ENCODE measurements at places on chromosomes 13 and 19. TPM values are rescaled to one million over a fixed set of nuclear protein-coding genes. Genes with fewer than 3 reads are reported as not detected.

DNA sequence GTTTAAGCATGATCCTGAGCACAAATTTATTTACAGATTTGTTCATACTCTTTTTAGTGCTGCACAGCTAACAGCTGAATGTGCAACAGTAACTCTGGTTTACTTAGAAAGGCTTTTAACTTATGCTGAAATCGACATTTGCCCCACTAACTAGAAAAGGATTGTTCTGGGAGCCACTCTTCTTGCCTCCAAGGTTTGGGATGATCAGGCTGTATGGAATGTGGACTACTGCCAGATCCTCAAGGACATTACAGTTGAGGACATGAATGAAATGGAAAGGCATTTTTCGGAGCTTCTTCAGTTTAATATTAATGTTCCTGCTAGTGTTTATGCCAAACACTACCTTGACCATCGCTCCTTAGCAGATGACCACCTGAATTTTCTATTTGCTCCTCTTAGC is 16.0 kb downstream of the ZNF100 start:
- no peak overlapping the region for H3K27ac ChIP-seq
- H3K4me1 ChIP-seq = no peaks in the 10 kb centered on the region
- H3K36me3 ChIP-seq = peaks cover 10% of the 10 kb centered on the region
- no peak for DNase-seq

- no peaks in the 10 kb centered on the region for H3K36me3 ChIP-seq
- no peak overlapping the region for H3K27ac ChIP-seq
- no peak for DNase-seq
- H3K27me3 ChIP-seq = no peaks in the 10 kb centered on the region
- H3K4me1 ChIP-seq = no peaks in the 10 kb centered on the region
Measured at GRCh38 chr13:50476577-50477285, 366.8 kb downstream of the DLEU7 start.

The ADAMTSL5 gene
- total RNA-seq = 24.0 TPM

DNA sequence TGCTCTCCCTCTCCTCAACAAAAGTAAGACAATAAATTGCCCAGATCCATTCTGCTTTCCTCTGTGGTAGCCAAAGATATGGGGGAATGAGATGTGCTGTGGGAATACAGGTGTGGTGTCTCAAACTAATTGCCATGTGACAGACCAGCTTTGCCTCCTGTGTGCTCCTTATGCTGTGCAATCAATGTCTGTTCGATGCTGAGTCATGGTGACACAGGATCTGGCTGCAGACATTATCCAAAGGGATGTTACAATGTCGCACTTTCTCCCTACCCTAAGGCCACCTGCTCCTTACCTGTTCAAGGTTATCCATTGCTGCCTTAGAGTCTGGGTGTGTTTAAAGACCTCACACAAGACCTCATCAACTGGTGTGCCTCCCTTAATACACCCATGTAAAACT is 32.5 kb downstream of the FGF14 start:
- no peak overlapping the region for H3K27ac ChIP-seq
- no peaks in the 10 kb centered on the region for H3K27me3 ChIP-seq
- H3K4me3 ChIP-seq = no peak overlapping the region
- H3K36me3 ChIP-seq = no peaks in the 10 kb centered on the region

The ELSPBP1 gene
- total RNA-seq = not detected

GRCh38 chr19:13164343-13165161 is 14.3 kb downstream of the IER2 start:
- peak overlapping the region; percentile 99 for H3K27ac ChIP-seq
- peaks cover 99% of the 10 kb centered on the region for H3K4me1 ChIP-seq
- no peaks in the 10 kb centered on the region for H3K27me3 ChIP-seq
- H3K4me3 ChIP-seq = peak overlapping the region; percentile 48

- H3K4me3 ChIP-seq = no peak overlapping the region
- H3K27me3 ChIP-seq = no peaks in the 10 kb centered on the region
- no peaks in the 10 kb centered on the region for H3K36me3 ChIP-seq
- peak overlapping the region; percentile 46 for H3K27ac ChIP-seq
- DNase-seq = no peak
- peaks cover 44% of the 10 kb centered on the region for H3K4me1 ChIP-seq
Measured at GRCh38 chr13:83622422-83622784, 259.9 kb downstream of the SLITRK1 start.

The FFAR2 gene
- total RNA-seq = not detected

GRCh38 chr19:11067356-11068113 is 21.7 kb upstream of the LDLR start:
- no peak for DNase-seq
- H3K4me3 ChIP-seq = no peak overlapping the region
- H3K27ac ChIP-seq = no peak overlapping the region
- H3K4me1 ChIP-seq = peaks cover 10% of the 10 kb centered on the region

The EIF3K gene
- 313 TPM for total RNA-seq

DNA sequence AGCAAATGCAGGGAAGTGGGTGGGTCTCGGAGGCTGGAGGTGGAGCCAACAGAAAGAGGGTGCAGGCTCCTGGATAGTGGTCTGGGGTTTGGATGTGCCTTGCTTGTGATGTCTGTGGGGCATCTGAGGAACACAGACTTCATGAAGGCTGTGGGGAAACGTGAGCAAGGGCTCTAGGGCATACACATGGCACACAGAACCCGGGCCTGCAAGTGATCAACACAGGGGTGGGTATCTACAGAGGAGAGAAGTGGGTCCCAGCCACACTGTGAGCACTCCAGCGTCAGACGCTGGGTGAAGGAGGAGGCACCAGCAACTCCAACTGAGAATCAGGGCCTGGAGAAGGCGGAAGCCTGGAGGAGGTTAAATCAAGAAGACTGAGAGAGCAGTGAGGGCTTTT is 5.4 kb upstream of the UBE2M start:
- H3K36me3 ChIP-seq = no peaks in the 10 kb centered on the region
- H3K27me3 ChIP-seq = no peaks in the 10 kb centered on the region
- DNase-seq = no peak

DNA sequence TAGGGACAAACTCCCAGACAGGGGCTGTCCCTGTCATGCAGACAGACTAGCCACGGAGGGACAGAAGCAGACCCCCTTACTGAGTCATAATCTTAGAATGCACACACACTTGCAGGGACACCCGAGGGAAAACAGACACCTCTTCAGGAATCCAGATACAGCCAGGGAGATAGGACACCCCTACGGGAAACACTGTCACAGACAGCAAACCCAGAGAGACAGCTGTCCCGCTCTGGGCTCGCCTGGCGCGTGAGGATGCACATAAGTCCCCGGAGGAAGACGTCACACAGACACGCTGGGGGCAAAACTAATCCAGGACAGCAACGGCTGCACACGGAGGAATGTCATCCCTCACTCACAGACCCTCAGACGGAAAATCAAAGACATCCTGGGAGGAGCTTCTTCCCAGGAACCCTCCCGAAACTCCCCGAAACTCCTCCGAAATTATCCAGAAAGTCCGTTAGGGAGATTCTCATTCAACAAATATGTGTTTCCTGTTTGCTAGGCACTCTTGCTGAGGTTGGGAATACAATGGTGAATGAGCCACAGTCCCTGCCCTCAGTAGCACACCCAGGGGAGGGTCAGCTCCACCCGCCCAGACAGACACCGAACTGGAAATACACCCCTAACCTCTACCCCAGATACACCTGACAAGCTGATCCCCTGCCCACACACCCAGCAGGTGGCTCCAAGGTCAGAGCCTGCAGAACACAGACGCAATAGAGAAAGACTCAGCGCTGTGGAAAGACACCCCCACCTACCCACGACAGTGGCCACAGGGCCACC is 15.2 kb upstream of the TOMM40 start:
- no peaks in the 10 kb centered on the region for H3K27me3 ChIP-seq
- H3K4me3 ChIP-seq = no peak overlapping the region
- peaks cover 37% of the 10 kb centered on the region for H3K36me3 ChIP-seq
- no peak for DNase-seq

- H3K36me3 ChIP-seq = no peaks in the 10 kb centered on the region
- no peak overlapping the region for H3K4me3 ChIP-seq
- no peak for DNase-seq
- no peaks in the 10 kb centered on the region for H3K4me1 ChIP-seq
- no peak overlapping the region for H3K27ac ChIP-seq
- no peaks in the 10 kb centered on the region for H3K27me3 ChIP-seq
Measured at GRCh38 chr13:50892210-50892944, 17.2 kb upstream of the RNASEH2B start.

DNA sequence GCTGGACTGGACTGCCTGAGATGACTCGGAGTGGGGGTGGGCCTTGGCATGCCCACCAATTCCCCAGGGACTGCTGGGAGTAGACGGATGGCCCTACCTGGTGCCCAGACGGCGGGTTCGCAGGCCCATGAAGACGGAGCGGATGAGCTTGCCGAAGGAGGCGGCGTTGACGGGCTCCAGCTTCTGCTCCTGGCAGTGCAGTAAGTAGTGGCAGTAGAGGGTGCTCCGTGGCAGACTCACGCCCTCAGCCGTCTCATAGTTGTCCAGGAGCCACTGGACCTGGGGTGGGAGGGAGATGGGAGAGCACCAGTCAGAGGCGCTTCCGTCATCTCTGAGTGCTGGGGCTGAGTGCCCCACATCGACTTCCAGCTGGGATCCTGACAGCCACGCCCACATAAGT is 17.6 kb downstream of the DCAF15 start:
- H3K27ac ChIP-seq = no peak overlapping the region
- no peaks in the 10 kb centered on the region for H3K27me3 ChIP-seq
- H3K4me3 ChIP-seq = no peak overlapping the region
- no peak for DNase-seq

DNA sequence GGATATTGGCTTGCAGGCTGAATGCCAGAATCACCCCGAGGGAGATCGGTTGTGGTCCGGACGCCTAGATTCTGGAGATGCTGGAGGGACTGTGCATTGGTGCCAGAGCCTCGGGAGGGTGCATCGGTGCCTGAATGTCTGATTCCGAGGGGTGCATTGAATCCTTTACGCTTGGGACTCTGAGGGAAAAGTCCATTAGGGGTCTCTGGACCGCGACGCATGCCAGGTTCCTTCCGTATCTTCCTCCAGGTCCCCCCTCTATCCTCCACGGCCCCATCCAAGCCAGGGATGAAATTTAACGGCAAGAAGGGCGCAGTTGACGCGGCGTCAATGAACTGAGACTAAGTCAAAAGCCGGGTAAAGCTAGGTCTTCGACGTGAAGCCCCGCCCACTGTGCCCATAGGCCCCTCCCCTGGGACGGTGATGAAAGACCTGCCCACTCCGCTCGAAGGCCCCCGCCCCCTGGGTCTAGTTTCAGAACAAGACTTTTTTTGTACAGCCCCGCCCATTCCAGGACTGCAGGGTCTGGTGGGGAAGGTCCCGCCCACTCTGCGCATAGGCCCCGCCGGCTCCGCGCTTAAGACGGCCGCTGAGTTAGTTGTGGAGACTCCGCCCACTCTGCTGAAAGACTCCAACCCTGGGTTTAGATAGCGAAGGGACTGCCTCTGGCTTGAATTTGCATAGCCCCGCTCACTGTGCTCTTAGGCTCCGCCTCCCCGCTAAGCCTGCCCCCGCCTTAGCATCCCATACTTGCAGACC is 737 bp downstream of the ZNF575 start:
- H3K36me3 ChIP-seq = peaks cover 4% of the 10 kb centered on the region
- peak overlapping the region; percentile 70 for H3K4me3 ChIP-seq
- H3K27ac ChIP-seq = peak overlapping the region; percentile 95
- peaks cover 47% of the 10 kb centered on the region for H3K4me1 ChIP-seq

- peak; percentile 96 for DNase-seq
- H3K4me1 ChIP-seq = 0 out of 2 replicates have a peak, but pooled peaks cover 3% of the 10 kb centered on the region
- peak within 1 kb of the TSS; percentile 89 for H3K27ac ChIP-seq
- no peaks in the 10 kb centered on the region for H3K27me3 ChIP-seq
- H3K36me3 ChIP-seq = peaks cover 5% of the 10 kb centered on the region
- peak within 1 kb of the TSS; percentile 95 for H3K4me3 ChIP-seq
Measured at GRCh38 chr19:11597202-11598102, at the start of gene ZNF627. Gene ZNF627 (plus strand): TSS chr19:11597483. CDS start chr19:11597628, 145 bp downstream.

The MFSD12 gene
- total RNA-seq = 131 TPM

The ZNF221 gene
- total RNA-seq = 2.5 TPM

The MBD3L2 gene
- not detected for total RNA-seq

The COL4A1 gene
- total RNA-seq = 0.57 TPM

GRCh38 chr13:101660711-101661110 is 208.2 kb downstream of the ITGBL1 start:
- H3K27ac ChIP-seq = no peak overlapping the region
- H3K4me3 ChIP-seq = no peak overlapping the region
- H3K4me1 ChIP-seq = no peaks in the 10 kb centered on the region
- DNase-seq = no peak
- no peaks in the 10 kb centered on the region for H3K36me3 ChIP-seq

DNA sequence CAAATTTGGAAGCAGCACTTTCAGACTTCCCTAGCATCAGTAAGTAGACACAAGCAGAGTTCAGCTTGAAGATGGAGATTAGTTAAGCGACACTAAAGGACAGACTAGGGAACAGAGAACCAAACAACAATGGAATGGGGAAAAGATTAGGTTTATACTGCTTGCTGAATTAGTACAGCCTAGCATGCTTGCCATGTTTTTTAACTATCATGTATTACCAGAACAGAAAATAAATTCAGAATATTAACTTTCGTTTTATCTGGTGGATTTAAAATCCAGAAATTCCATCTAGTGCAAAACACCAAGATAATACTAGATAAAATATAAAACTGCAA is 451.5 kb upstream of the SLC10A2 start:
- no peaks in the 10 kb centered on the region for H3K4me1 ChIP-seq
- no peak overlapping the region for H3K27ac ChIP-seq
- no peak for DNase-seq
- no peak overlapping the region for H3K4me3 ChIP-seq
- H3K27me3 ChIP-seq = no peaks in the 10 kb centered on the region

- peaks cover 9% of the 10 kb centered on the region for H3K4me1 ChIP-seq
- no peak overlapping the region for H3K4me3 ChIP-seq
- no peaks in the 10 kb centered on the region for H3K27me3 ChIP-seq
- no peak for DNase-seq
Measured at GRCh38 chr13:42266473-42266872, 5.5 kb upstream of the AKAP11 start.

DNA sequence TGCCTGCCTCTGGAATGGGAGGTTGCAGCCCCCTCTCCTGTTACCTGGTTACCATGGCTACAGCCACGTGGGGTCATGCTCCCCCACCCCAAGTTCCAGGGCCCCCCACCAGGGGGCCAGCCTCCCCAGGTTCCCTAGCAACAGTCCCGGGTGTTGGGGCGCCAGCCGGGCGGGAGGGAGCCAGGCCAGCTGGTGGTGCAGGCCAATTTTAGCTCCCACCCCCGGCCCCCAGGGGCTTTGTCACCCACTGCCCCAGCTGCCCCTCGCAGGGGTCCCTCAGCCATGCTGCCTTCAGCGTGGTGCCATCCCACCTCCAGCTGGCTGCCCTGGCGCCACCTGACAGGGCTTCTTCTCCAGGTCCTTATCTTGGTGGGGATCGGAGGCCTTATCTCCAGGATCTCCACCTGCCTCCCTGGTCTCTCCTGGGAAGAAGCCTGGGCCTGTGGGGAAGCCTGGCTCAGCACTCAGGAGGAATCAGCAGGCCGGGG is 3.0 kb downstream of the MARK4 start:
- no peak overlapping the region for H3K27ac ChIP-seq
- peaks cover 31% of the 10 kb centered on the region for H3K4me1 ChIP-seq
- no peak for DNase-seq
- no peak overlapping the region for H3K4me3 ChIP-seq
- H3K27me3 ChIP-seq = no peaks in the 10 kb centered on the region

- H3K4me1 ChIP-seq = peaks cover 11% of the 10 kb centered on the region
- H3K27ac ChIP-seq = no peak overlapping the region
- no peaks in the 10 kb centered on the region for H3K27me3 ChIP-seq
- H3K4me3 ChIP-seq = no peak overlapping the region
- no peak for DNase-seq
Measured at GRCh38 chr19:45968626-45969025, 5.0 kb downstream of the NOVA2 start.

GRCh38 chr13:30792285-30793000 is 57.1 kb downstream of the ALOX5AP start:
- no peaks in the 10 kb centered on the region for H3K36me3 ChIP-seq
- DNase-seq = peak; percentile 47
- H3K27ac ChIP-seq = peak overlapping the region; percentile 0
- H3K4me1 ChIP-seq = peaks cover 25% of the 10 kb centered on the region

The HSH2D gene
- 21.4 TPM for total RNA-seq

The THAP8 gene
- 1.7 TPM for total RNA-seq
